NCI-H748 treated with DMSO at 0.1 percent for 48 hours (cell line): ENCODE measurements at places on chromosomes 3 and 15.

DNA sequence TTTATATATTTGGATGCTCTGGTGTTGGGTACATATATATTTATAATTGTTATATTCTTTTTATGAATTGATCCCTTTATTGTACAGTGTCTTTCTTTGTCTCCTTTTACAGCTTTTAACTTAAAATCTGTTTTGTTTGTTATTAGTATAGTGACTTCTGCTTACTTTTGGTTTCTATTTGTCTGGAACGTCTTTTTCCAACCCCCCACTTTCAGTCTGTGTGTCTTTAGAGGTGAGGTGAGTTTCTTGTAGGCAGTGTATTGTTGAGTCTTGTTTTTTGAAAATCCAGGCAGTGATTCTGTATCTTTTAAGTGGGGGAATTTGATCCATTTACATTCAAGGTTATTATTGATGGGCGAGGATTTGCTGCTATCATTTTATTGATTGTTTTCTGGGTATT lies 62.0 kb downstream of the AP4E1 start:
- DNase-seq = no peak

GRCh38 chr3:100966049-100966491 lies 27.2 kb downstream of the ABI3BP start:
- no peak for DNase-seq

- DNase-seq = no peak
These were observed 61.9 kb downstream of the PTPN9 start for GRCh38 chr15:75517233-75517632.

DNA sequence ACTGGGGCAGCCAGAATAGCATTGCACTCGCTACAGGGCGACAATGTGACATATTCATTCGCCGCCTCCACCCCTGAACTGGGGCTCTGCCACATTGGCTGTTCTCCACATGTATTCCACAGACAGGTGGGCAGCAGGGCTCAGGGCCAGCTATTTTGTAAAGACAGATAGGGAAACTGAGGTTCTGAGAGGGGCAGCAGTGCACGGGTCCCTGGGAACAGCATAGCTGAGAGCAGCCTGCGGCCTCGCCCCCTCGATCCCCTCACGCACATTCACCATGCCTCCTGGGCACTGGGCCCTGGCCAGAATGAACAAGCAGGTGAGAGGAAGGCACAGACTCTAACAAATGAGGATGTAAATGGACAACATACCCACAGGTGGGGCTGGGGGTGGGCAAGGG lies 75.0 kb upstream of the SPATA12 start:
- DNase-seq = no peak

GRCh38 chr15:66023311-66023972 lies 154.2 kb downstream of the RAB11A start:
- no peak for DNase-seq

GRCh38 chr3:18423401-18424212 lies 1.5 kb downstream of the SATB1 start:
- DNase-seq = peak; percentile 17

DNA sequence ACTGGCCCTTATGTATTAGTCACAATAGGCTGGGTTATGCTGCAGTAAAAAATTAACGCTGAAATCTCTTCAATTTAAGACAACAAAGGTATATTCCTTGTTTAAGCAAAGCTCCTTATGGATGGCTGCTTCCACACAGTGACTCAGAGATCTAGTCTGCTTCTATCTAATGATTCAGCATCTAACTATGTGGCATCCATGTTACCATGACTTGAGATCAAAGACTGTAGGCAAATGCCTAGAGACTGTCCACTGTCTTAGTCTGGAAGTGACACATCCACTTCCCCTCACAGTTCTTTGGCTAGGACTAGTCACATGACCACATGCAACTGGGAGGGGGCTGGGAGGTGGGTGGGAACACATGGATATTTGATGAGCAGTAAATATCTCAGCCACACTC lies 61.3 kb upstream of the PSMD6 start:
- no peak for DNase-seq

- DNase-seq = no peak
These were observed 1030.4 kb upstream of the CADM2 start for GRCh38 chr3:83928391-83928790.

GRCh38 chr3:173690542-173691180 lies 293.1 kb downstream of the NLGN1 start:
- DNase-seq = no peak

DNA sequence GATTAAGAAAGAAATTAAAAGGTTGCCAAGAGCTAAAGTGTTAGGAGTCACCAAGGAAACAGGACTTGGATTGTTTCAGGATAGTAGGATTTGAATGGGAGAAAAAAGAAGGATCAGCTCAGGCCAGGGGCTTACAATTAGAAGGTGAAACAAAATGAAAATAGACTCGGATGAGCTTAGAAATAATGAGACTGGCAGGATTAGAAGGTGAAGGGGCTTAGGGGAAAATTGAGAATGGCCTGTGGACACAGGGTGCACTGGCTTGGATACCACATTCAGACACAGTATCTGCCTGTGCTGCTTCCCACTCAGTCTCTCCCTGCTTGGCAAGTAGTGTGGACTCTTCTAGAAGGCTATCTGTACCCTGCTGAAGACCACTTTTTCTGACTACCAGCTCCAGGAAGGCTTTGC lies 206.1 kb upstream of the ATP10A start:
- no peak for DNase-seq

DNA sequence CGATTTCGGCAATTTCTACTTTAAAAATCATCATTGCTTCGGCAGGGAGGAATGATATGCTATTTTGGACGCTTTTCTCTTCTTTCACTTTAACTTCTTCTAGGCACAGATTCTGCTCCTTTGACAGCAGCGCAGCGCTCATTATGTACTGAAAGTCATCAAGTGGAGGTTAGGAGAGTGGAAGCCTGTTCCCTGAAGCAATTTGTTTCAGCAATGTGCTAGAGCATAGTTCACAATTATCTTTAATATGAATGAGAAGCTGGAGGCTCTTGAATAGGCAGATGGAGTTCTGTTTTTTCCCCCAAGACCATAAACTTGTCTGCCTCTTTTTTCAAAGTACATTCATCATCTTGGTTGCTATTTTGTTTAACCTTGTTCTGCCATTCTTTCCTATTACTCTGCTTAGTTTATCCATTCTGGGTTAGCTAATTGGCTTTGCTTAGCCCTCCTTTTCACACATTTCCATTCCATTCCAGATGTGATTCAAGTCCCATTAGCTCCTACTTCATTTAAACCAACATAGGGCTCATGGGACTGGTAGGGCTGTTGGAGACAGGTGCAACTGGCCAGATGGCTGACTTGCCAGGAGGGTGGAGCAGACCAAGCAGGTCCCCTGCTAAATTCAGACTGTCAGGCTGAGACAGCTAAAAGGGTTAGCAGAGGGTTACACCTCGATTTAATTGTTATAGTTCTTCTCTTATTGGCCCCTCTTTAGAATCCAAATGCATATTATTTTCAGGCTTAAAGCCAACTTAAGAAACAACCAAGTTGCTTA lies 534.7 kb upstream of the CBLB start:
- DNase-seq = no peak

DNA sequence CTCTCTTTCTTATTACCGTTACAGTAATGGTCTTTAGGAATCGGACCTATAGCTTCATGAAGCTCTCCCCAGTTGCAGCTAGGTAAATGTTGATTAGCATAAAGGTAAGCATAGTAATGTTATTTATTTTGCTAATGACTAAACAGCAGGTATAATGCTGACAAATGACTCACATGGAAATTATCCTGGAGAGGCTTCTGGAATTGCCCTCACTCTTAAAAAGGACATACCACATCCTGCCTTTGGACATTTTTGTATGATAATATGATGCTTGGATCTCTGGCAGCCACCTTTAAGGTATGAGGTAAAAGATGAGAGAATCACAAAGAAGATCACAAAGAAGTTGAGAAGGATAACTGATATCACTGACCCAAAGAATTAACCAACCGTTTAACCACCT lies 238.6 kb downstream of the CHL1 start:
- DNase-seq = no peak

- peak; percentile 20 for DNase-seq
These were observed 9.7 kb upstream of the THUMPD3 start for GRCh38 chr3:9352917-9353752.

DNA sequence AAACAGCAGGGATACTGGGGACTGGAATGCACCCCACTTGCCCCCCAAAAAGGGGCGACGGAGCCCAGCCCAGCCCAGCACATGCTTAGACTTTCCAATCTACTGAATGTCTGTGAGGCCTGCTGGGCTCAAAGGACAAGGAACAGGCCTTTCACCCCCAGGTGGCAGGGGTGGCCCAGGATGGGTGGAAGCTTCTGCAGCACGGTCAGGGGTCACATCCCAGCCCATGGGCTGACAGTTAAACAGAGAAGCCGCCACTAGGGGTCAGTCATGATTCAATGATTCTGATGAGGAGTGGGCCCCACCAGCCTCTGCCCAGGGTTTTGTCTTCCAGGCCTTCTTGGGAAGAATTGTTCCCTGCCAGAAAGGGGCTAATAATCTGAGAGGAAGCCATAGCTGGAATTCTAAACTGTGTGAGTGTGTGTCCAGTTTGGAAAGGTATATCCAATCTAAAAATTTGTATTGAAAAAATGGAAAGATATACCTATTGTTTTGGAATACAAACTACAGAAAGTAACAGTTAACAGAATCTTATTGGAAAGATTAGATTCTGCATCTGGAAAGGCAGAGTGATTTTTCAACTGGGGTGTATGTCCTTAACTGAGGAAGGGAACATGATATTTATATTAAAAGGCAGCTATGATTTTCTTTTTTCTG lies 2.2 kb downstream of the CHRNB4 start:
- DNase-seq = no peak

GRCh38 chr3:72746430-72747411 lies 101.5 kb downstream of the SHQ1 start:
- no peak for DNase-seq

- DNase-seq = no peak
These were observed 300.4 kb upstream of the RASGRP1 start for GRCh38 chr15:38864827-38865581.

- DNase-seq = no peak
These were observed 60.4 kb downstream of the MESD start for GRCh38 chr15:80929225-80929624.

- no peak for DNase-seq
These were observed 56.3 kb downstream of the GPR171 start for GRCh38 chr3:151146731-151147091.

GRCh38 chr3:152210697-152211096 lies 58.0 kb upstream of the MBNL1 start:
- DNase-seq = no peak

- no peak for DNase-seq
These were observed 99.9 kb upstream of the MLF1 start for GRCh38 chr3:158470944-158471638.

- no peak for DNase-seq
These were observed 749 bp downstream of the RSRC1 start for GRCh38 chr3:158110658-158111018.

- no peak for DNase-seq
These were observed 4.0 kb downstream of the LMCD1 start for GRCh38 chr3:8505621-8506020.

GRCh38 chr3:138066383-138066782 lies 49.0 kb downstream of the DZIP1L start:
- DNase-seq = no peak
